Stromal cell of bone marrow (primary cell): ENCODE measurements at places on chromosomes 5 and 9.
A peak's percentile ranks its signal among the peaks of the same experiment; 100 is the strongest.

DNA sequence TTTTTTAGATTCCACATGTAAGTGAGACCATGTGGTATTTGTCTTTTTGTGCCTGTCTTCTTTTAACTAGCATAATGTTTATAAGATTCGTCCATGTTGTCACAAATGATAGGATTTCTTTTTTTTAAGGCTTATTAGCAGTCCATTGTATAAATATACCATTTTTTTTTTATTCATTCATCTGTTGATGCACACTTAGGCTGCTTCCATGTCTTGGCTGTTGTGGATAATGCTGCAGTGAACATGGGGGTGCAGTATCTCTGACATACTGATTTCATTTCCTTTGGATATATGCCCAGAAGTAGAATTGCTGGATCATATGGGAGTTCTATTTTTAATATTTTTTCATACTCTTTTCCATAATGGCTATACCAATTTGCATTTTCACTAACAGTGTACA is 48.7 kb downstream of the KIAA1958 start:
- no peak for DNase-seq

- DNase-seq = no peak
These were observed 101.8 kb upstream of the TAF11L2 start for GRCh38 chr5:17396247-17396646.

GRCh38 chr5:124655921-124656511 is 90.4 kb downstream of the ZNF608 start:
- DNase-seq = no peak

DNA sequence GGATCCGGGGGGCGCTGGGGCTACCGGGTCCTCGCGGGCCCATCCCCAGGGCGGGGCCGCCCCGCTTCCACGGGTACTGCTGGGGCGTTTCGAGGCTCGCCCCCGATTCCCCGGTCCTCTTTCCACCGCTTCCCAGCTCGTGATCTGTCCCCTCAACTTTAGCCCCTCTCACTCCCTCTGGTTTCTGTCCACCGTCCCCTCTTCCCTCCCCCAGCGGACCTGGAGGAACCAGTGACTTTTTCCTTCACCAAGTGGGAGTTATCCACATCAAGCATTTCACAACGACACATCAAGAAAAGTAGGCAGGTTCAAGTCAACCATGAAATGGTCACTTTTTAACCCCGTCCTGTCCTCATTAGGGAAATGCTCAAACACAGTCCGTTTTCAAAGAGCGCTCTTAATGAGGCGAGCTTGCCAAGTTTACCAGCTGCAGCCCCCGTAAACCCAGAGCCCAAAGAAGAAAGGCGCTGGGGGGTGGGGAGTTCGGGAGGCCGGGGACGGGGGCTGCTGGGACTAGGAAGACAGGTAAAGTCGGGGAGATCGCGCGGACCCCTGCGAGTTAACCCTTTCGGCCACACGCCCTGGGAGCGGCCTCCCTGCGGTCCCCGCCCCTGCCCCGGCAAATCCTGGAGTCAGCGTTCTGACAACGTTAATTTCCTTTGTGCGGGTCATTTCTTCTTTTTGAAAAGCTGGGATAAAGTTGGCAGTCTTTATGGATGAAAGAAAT is 2.1 kb upstream of the NFIB start:
- no peak for DNase-seq

- no peak for DNase-seq
These were observed 211.6 kb downstream of the SPOCK1 start for GRCh38 chr5:137287569-137287968.

DNA sequence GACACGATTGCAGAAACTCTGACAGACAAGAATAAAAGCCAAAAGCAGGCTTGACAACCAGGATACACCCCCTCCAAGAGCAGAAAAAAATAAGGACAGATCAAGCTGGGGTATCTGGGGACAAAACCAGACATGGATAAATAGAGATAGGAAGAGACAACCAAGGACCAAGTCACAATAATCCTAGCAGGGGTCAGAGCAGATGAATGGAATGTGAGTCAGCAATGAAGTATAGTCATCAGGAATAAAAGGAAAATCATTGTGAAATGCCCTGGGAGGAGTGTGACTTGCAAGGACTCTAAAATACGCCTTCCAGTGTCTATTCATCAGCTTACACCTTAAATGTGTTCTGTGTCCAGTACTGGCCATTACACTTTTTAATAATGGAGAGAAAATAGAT is 206.8 kb downstream of the CAAP1 start:
- peak; percentile 9 for DNase-seq

- no peak for DNase-seq
These were observed 99.5 kb downstream of the AOPEP start for GRCh38 chr9:94826044-94826443.

DNA sequence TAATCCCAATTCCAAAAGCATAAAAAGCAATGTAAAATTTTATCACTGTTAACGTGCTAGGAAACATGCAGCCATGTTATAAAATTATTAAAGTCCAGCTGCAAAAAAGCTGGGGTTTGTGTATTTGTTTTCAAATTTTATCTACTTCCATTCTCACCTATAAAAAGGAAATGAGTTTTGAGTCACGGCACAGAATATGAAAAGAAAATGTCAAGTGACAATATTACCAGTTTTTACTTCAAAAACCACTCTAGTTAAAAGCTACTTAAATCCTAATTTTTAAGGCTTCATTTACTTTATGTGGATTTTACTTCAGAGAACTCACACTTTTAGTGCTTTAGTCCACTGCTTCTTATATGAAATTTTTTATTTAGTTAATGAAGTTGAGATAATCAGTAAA is 72.7 kb upstream of the IFNE start:
- DNase-seq = no peak

DNA sequence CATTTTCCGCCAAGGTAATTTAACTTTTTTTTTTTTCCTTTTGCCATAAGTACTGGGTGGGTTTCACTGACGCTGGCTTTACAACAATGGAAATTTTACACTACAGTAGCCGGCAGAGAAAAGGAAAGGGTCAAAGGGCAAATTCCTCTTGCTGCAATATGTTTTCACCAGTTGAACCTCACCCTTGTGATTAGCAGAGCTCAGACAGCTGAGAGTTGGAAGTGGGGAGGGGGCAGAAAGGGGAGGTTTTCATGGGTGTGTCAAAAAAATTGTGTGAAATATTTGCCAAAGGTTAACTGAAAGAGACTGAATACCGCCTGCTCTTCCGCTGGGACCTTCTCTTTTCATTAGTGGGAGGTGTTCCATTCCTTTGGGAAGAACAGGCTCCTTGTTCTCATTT is 296.9 kb downstream of the ADAMTS6 start:
- DNase-seq = no peak
